ENCODE measurements at places on chromosomes 2 and 18.

DNA sequence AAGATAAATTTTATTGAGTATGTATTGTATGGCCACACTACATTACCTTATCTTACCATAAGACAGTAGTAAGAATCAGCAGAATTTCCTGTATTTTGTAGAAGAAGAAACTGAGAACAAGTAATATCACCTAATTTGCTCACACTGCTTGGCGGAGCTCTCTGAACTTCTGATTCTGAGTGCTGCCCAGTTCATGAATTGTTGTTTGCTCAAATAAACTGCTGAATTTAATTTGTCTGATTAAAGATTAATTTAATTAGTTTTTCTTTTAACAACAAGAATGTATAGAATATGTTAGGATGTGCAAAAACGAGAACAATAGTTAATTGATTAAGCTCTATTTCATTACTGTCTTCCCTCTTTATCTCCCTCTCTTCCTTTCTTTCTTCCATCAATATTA lies 100.1 kb upstream of the ERBB4 start:
- no peak for DNase-seq

- DNase-seq = no peak
These were observed 32.8 kb downstream of the ANKRD44 start for GRCh38 chr2:197277794-197278193.

GRCh38 chr2:231800493-231801091 lies 14.3 kb downstream of the COPS7B start:
- DNase-seq = peak; percentile 43

DNA sequence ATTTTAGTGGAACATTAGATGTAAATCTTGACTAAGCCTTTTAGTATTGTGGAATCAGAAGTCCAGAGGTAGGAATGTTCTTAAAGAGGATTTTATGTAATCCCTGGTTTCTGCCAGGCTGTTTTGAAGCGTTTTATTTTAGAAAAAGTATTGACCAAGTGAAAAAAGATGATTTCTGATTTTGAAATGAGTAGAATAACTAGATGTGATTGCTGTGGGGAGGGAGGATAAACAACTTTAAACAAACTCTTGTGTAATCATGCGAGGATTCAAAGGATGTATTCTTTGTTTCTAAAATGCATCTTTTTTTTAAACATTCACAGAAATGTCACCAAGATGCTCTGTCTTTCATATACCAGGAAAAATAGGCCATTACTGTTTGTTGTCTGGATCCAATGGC lies 53.9 kb downstream of the PHLPP1 start:
- no peak for DNase-seq

- no peak for DNase-seq
These were observed 14.4 kb upstream of the STAT4 start for GRCh38 chr2:191165176-191165643.

DNA sequence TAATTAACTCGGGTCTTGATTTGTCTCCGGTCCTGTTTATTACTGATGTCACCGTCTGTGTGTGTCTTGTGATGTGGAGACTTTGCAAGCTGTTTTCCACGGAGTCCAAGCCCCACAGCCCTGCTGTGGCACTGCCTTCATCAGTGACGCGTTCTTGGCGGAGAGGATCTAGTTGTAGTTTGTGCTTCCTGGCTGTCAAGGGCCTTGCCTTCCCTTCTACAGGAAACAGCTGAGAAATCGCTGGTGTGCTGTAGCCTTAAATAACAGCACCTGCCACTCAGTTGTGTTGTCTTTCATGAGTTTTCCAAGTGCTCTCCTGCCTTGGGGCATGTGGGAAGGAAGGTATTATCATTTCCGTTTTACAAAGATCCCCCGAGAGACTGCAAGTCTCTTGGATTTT lies 26.3 kb downstream of the CTIF start:
- DNase-seq = no peak

GRCh38 chr2:172208791-172209325 lies 106.2 kb upstream of the DLX2 start:
- DNase-seq = no peak

- no peak for DNase-seq
These were observed 198.5 kb upstream of the SMIM21 start for GRCh38 chr18:75625966-75626365.

DNA sequence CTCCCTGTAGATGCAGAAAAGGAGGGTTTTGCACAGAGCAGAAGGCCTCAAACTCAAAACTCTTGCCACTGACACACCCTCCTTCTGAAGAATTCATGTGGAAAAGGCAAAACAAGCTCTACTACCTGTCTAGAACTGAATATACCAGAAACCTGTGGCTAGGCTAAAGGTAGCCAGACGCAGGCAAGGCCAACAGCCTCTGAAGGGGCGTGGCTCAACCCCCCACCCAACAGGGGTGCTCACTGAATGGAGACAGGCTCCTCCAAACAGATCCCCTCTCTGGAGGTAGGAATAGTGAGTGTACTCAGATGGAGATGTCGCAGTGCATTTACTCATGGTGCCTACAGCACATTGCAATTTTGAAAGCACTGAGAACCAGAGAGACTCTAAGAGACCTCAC lies 3.0 kb upstream of the STK17B start:
- no peak for DNase-seq

GRCh38 chr2:177268187-177268871 lies 3.8 kb upstream of the NFE2L2 start:
- no peak for DNase-seq

GRCh38 chr2:38876407-38876806 lies 631 bp downstream of the MORN2 start:
- no peak for DNase-seq

- DNase-seq = no peak
These were observed 1206.7 kb upstream of the CDH2 start for GRCh38 chr18:29383311-29384273.

DNA sequence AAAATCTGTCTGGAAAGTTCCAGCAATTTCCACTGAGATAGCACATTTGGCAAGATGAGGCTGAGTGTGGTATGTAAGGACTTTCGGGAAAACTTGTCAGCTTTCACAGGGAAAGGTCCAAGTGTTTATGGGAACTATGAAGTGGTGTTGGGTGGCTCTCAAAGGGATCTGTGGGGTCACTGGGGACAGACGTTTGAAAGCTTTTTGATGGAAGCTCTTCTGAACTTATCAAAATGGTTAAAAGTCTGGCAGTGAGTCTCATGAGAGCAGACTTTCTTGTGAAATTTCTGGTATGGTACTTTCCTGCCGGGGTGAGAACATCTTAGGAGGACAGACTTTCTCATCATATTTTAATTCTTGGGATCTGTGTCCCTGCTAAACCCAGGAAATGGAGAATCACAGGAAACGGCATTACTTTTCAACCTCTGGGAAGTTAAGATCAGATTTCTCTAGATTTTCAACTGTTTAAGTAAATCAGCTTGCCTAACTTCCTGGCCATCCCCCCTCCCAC lies 546.3 kb upstream of the ZEB2 start:
- DNase-seq = no peak

DNA sequence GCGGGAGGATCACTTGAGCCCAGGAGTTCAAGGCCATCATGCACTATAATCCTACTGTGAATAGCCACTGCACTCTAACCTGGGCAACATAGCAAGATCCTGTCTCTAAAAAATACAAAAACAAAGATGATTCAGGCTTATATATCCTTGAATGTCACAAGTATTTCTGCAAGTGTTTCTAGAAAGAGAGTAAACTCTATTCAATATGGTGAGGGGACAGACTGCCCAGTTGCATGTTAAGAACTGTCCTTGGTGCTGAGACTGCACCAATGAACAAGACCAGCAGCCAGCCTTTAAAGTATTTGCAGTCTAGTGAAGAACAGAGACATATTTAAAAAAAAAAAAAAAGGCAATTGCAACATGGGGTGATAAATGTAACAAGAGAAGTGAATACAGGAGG lies 16.4 kb downstream of the MAP3K19 start:
- DNase-seq = no peak

GRCh38 chr2:217538719-217539118 lies 464.1 kb downstream of the TNS1 start:
- DNase-seq = no peak

DNA sequence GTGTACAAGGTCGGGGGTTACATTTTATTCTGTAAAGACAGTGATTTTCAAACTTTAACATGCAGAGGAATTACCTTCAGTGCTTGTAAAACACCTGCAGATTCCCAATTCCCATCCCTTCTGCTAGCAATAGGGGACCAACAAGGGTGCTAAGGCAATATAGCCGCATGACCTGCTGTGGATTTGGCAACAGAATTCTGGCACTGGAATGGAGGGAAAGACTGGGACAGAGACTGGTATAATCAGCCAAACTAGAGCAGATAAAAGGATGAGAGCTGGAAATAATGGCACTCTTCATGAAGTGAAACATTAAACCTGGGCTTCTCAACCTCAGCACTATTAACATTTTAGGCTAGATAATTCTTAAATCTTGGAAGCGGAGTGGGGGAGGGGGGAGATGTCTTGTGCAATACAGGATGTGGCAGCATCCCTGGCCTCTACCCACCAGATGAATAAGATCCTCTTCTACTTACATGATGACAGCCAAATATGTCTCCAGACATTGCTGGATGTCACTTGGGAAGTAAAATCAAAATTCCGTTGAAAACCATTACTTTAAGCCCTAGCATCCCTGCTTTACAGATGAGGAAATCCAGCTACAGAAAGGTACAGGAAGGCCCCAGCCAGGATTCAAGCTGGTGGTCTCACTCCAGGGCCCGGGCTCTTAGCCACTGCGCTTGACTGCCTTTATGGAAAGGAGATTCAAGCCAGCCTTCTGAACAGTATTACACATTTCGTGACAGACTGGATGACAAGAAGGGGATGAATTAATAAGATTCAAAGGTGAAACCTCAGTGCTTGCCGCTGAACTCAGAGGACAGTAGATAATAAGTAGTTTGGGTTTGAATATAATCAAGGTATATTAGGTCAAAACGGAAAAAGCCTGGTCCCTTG lies 1.7 kb downstream of the EVA1A start:
- no peak for DNase-seq

GRCh38 chr2:226694149-226694548 lies 105.5 kb downstream of the IRS1 start:
- DNase-seq = no peak

DNA sequence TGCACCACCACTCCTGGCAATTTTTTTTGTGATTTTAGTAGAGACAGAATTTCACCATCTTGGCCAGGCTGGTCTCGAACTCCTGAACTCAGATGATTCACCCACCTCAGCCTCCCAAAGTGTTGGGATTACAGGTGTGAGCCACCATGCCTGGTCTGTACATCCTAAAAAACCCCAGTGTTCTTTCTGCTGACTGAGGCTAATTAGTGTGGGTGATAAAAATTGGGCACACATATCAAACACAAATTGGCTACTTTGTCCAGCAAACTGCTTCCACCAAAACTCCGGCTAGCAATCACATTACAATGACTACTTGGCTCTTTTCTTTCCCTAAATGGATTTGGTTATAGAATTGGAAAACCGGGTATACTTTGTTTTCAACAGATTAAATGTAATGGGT lies 153.9 kb downstream of the SLC8A1 start:
- DNase-seq = no peak

- no peak for DNase-seq
These were observed 28.6 kb upstream of the SLC35F5 start for GRCh38 chr2:113784823-113785744.

GRCh38 chr18:9663377-9663776 lies 44.7 kb upstream of the RAB31 start:
- no peak for DNase-seq

DNA sequence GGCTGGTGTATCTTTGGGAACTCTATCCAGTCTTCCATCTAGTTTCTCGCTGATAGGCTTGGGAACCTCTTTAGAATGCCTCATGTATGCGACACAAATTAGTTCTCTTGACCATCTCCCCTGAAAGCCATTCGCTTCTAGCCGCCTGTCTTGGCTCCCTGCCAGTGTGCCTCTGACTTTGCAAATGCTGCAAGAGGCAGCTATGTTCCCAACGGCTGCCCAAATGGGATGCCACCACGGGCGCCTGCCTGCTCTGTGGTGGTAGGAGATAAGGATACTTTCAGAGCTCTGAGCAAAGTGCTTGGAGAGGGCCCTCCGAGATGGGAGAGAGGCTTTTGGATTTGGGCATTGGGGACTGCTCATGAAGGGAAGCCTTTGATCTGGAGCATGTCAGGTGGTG lies 77.7 kb upstream of the IGFBP5 start:
- DNase-seq = no peak

- DNase-seq = no peak
These were observed at the start of gene ACADL for GRCh38 chr2:210224941-210225672. TSS of gene ACADL (minus strand) at chr2:210225447. CDS start at chr2:210225263, 184 bp downstream.

DNA sequence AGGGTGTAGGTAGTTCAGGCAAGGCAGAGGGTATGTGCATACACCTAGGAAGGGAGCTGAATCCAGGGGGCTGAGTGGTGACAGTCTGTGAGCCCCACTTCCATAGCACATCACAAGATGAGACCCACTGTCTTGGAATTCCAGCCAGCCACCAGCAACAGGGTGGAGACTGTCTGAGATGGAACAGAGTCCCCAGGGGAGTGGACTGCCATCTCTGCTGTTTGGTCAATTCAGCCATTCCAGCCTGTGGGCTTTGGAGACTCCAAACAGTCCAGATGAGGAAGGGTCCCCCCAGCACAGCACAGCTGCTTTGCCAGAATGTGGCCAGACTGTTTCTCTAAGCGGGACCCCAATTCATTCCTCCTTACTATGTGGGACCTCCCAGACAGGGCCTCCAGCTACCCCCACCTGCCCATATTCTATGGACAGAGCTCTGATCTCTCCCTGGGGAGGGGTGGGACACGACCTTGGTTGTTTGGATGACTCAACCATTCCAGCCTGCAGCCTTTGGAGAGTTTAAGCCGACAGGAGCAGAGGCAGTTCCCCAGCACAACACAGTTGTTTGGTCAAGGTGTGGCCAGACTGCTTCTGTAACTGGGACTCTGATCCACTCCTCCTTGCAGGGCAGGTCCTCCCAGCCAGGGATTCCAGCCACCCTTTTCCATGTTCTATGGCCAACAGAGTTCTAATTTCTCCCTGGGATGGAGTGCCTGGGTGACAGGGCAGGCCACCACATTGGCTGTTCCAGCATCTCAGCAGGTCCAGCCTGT lies 178.0 kb downstream of the RND3 start:
- no peak for DNase-seq

GRCh38 chr2:64448041-64448426 lies 5.9 kb upstream of the LGALSL start:
- DNase-seq = no peak

DNA sequence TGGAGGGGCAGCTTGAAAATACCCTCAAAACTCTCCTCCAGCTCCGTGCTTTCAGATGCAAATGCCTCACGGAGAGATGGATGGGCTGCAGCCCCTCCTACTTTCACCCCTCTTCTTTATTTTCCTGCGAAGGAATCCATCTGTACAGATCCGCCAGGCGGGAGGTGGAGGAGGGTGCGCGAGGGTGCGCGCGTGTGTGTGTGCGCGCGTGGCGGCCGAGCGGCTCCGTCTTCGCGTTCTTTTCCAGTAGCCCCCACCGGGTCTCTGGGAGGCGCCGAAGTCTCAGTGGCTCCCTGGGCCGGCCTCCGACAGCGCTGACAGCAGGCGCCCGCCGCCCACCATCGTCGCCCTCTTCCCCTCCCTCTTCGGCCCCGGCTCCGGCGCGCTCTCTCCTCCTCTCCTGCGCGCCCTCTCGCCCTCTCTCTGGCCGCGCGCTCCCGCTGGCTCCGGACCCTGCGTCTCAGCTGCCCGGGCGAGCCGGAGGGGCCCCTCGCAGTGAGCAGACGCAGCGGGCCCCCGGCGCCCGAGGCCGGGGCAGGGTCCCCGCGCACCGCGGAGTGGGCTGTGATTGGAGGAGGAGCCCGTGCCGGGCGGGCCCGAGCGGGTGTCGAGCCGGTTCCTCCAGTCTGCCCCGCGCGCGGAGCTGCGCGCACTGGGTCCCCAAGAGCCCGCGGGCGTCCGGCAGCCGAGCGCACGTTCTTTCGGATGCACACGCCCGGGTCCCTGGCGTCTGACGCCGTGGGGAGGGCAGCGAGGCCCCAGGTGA lies at the start of gene CDH7:
Gene CDH7, plus strand, starts transcription at position 624 of the 766 bp plus-strand sequence. CDS start 11,831 bp downstream, outside the sequence.
- no peak for DNase-seq

GRCh38 chr2:65402780-65403528 lies 29.4 kb downstream of the SPRED2 start:
- no peak for DNase-seq

GRCh38 chr18:48023334-48024008 lies 93.0 kb upstream of the SMAD2 start:
- DNase-seq = peak; percentile 30
